ENCODE measurements at places on chromosomes 11 and 22.

DNA sequence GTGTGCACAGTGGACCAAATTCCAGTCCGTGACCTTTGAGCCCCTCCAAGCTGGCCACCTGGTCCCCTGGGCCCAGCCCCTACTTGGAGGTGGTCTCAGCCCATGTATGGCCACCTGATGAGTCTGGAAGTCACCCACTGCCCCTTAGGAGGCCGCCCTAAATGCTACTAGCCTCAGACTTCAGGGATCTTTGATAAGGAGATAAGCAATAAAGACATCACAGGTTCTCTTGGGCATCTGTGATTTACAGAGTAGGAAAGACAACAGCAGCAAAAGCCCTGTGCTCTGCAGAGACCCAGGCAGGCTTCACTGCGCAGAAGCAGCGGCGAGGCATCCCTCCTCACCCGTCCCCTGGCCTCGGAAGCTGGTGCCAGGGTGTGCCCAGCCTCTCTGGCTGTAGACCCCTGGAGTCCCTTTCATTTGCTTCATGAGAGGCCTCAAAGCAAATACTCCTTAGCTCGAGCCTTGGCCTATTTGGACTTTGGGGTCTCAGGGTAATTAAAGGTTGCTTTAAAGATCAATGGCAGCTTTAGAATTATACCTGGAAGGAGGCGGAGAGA, 360.1 kb downstream of the TBC1D22A start:
- no peak for DNase-seq

DNA sequence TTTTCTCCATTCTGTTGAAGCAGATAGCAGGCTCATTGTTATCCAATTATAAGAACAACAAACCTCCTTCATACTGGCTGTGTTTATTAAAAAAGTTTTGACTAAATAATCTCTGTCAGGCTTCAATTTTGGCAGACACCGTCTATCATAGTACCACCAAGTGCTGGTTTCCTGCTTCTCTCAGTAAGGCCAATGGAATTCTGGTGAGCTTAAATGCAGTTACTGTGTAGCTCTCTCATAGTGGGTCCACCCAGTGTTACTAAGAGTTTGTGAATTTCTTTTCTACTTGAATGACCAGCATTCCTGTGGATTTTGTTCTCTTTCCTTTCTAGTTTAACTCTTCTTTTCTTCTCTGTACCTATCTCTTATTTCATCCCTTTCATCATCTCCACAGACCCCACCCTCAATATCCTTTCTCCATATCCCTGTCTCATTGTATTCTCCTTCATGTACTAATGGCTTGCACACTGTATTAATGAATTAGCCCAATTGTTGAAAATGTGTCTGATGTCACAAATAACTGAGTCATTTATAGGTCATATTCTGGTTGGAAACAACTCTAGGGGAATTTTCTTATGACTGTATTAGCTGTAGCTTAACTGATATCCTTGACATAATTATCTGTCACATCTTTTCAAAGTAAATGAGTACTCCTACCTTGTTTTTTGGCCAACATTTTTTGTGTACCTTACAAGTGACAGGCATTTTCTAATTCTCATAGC, 372.1 kb downstream of the FAT3 start:
- DNase-seq: no peak

- no peak for DNase-seq
Measured at GRCh38 chr22:37930952-37931440, 22.4 kb downstream of the C22orf23 start.

DNA sequence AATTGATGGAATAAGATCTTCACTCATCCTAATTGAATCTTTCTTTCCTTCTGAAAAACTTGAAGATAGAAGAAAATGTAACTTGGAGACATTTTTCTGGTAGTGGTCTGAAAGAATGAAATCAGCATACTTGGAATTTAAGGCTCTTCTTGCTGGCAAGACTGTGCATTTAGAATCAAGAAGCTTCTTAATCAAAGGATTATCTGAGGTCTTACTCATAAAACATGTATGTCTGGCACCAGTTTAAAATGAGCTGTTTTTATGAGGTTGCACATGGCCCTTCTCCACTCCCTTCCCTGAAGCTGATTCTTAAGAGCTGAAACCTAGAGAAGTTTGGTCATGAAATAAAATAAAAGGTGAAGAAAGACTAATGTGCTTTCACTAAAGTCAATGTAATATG, 77.3 kb downstream of the ARHGEF12 start:
- no peak for DNase-seq

GRCh38 chr22:37445501-37445900, 18.2 kb upstream of the ELFN2 start:
- no peak for DNase-seq

DNA sequence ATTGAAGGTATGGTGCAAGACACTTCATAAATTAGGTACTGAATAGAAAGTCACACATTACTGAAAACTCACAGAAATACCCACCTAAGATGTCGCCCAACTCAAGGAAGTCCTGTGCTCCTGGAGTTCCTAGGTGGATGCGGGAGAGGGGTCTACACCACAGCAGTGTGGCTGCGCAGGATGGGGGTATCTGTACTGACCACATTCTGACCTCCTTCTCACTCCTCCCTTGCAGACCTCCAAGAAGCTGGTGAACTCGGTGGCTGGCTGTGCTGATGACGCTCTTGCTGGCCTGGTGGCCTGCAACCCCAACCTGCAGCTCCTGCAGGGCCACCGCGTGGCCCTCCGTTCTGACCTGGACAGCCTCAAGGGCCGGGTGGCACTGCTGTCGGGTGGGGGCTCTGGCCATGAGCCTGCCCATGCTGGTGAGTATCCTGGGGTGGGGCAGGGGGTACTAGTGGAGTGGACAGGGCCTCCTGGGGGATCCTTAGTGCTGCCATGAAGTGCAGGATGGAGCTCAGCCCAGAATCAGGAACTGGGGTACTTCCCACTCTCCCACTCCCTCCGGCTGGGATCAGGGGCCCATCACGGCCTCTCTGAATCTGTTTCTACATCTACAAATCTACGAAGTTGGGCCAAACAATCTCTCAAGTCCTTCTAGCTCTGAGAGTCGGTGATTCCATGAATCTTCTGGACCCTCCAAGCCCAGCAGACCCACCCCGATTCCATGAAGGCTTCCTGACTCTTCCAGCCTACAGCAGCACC, 4.9 kb downstream of the TKFC start:
- no peak for DNase-seq

DNA sequence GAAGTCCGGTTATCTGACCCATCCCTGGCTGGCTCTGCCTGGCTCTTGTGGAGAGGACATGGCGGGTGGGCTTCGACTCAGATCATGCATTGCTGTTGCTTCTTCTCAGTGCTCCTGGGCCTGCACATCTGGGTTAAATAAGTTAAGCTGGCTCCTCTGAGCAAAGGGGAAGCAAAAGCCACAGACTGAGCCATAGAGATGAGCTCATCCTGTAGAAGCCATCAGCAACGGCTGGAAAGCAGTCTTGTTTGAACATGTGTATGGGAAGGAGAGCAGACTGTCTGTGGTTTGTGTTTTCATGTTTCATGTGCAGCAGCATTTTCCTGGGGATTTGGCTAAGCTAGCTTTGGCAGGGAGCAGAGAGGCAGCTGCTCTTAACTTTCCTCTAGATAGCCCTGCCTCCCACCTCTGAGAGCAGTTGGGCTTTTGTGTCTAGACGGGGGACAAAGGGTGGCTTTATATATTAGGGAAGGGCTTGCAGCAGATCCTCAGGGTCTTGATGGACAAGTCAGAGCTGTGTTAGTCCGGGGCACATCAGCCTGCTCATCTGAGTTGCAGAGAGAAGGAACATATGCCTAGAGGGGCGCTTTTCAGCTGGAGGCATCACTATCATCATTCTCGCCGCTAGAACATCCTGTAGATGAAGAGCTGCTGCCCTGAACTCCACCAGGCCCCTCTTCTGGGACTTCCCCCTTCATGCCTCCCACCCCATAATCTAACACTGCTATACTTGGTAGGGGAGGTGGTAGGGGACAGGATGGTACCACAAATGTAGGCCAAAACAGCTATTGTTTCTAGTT, 14.9 kb downstream of the DCPS start:
- DNase-seq: no peak

DNA sequence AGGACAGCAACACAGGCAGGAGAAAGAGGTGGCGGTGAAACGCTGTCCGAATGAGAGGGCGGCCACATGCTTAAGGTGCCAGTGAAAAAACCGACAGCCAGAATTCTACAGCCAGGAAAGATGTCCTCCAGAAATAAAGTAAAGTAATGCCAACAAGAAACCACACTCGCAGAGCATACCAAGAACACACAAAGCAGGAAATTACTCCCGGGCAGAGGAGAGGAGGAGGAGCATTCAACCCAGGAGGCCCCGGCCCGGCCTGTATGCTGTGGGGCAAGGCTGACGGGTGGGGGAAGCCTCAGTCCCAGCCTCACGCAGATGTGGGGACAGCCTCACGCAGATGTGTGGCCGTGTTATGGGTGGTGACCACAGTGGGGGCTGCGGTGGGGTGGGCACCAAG, 28.0 kb downstream of the CHID1 start:
- no peak for DNase-seq

DNA sequence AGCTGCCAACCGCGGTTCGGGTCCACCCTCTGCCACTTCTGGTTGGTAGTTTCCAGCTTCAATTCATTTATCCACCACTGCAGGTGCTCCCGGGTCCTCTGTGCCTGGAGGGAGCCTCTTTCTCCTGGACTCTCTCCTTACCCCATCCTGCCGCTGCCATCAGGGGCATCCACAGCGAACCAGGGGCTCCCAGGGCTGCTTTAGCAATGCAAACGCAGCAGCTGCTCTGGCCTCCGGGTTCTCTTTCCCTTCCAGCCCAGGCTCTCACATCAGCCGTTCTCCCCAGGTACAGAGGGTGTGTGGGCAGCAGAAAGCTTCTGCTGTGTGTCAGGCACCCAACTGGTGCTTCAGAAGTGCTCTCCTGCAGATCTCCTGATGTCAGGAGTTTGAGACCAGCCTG, 27.9 kb downstream of the NFAM1 start:
- DNase-seq: no peak

- no peak for DNase-seq
Measured at GRCh38 chr22:48456449-48456848, 1371.2 kb downstream of the BRD1 start.

- no peak for DNase-seq
Measured at GRCh38 chr11:1947592-1948237, 583 bp downstream of the MRPL23 start.

- no peak for DNase-seq
Measured at GRCh38 chr11:63492441-63492840, 1.5 kb upstream of the PLAAT5 start.

DNA sequence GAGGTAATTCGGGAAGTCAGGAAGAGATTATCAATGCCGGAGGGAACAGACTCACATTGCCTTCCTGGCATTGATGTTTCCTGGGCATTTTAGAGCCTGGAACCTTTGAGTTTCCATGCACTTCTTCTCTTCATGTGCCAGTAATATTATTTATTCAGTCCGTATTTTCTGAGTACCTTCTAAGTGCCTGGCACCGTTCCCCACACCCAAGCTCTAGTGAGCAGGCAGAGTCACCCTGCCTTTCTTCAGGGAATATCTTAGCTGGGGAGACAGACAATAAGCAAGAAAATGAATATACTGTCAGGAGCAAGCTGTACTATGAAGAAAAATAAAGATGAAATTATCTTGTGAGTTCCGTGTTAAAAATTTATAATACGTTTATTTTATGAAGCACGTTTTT, 136.2 kb upstream of the SEZ6L start:
- no peak for DNase-seq

GRCh38 chr22:32918741-32919140, 117.2 kb downstream of the TIMP3 start:
- no peak for DNase-seq

- DNase-seq: no peak
Measured at GRCh38 chr11:102026217-102026616, 21.0 kb upstream of the CFAP300 start.

Data from NCI-H187 treated with DMSO at 0.1 percent for 48 hours (cell line).